ENCODE measurements at places on chromosomes 3 and 15. TPM values are rescaled to one million over a fixed set of nuclear protein-coding genes. Genes with fewer than 3 reads are reported as not detected.

DNA sequence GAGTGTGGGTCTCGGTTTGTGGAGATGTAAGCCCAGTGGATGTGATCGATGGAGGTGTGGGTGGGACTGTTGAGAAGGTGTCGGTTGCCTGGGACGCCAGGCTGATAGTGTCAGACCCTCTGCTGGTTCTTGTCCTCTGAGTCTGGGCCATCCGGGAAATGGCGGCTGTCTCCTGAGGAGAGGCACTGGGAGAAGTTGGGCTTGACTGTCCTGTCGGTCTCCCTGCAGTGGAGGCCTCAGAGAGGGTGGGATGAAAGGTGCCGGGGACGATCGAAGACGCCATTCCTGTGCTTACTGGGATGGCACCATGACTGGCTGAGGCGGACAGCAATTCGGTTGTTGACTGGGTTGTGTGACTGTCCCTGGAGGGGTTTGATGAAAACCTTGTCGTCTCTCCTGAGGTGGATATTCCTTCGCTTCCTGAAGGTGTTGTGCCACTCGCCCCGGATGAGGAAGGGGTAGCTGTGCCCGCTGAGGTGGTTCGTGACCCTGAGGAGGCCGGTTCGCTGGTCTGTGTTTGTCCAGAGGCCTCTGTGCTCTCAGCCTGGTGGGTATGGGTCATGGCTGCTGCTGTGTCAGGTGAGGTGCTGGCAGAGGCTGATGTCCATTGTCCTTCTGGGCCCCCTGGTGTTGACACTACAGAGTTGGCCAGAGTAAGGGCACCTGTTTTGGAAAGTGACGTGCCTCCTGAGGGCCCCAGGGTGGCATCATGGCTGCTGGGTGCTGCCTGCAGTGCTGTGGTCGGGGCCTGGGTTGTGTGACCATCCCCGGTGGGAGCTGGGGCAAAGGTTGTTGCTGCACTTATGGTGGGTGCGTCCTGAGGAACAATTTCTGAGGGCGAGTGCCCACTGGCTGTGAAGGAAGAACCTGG, 22.8 kb downstream of the MUC4 start:
- no peak overlapping the region for H3K4me3 ChIP-seq
- H3K4me1 ChIP-seq, result no peaks in the 10 kb centered on the region
- H3K36me3 ChIP-seq, result no peaks in the 10 kb centered on the region

DNA sequence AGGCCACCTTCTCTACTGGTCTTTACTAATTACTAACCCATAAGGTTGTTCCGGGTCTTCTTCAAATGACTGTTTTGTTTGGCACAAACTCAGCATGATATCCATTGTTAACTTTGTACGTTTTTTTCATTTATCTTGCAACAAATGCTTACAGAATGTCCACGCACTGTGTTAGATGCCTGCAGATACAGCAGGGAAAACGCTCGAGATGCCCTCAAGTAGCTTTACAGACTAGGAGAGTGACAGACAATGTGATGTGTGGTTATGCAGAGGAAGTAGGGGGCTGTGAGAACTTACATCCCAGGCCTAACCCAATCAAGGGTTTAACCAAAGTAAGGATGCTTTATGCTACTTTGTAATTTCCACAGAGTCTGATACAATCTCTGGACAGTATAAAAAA, 949 bp upstream of the RFC4 start:
- H3K27me3 ChIP-seq, result no peaks in the 10 kb centered on the region
- peaks cover 2% of the 10 kb centered on the region for H3K36me3 ChIP-seq
- H3K4me3 ChIP-seq, result no peak overlapping the region

DNA sequence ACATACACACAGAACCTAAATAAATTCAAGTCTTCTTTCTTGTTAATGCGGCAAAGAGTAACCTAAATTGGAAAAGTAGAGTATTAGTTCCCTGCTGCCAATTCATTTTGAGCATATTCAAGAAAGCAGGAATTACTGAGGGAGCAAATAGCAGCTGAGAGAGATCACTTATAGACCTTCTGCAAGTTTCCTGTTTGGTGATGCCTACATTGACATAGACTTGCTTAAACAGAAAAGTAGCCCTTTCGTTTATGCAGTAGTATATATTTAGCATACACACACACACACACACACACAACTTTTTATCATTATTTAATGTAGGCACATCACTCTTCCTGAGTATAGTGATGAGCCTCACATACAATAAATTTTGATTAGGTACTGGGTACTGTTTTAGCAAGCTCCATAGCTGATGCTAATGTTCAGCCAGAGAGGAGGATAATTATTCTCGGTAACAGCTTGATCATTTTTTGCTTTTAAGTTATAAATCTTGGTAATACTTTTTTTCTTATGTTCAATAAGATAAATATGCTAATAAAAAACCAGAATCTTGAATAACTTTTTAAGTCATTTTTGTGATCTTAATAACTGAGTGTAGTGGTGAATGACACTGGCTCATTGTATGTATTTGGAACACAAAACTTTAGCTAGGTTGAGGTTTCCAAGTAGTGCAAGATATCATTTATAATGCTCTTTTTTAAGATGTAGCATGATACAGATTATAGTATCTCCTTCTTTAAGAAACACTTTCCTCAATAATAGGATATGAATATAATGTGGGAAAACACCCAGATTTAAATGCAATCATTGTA, 174.7 kb downstream of the MBNL1 start:
- no peaks in the 10 kb centered on the region for H3K27me3 ChIP-seq
- peaks cover 3% of the 10 kb centered on the region for H3K36me3 ChIP-seq
- DNase-seq, result no peak
- peaks cover 6% of the 10 kb centered on the region for H3K4me1 ChIP-seq

DNA sequence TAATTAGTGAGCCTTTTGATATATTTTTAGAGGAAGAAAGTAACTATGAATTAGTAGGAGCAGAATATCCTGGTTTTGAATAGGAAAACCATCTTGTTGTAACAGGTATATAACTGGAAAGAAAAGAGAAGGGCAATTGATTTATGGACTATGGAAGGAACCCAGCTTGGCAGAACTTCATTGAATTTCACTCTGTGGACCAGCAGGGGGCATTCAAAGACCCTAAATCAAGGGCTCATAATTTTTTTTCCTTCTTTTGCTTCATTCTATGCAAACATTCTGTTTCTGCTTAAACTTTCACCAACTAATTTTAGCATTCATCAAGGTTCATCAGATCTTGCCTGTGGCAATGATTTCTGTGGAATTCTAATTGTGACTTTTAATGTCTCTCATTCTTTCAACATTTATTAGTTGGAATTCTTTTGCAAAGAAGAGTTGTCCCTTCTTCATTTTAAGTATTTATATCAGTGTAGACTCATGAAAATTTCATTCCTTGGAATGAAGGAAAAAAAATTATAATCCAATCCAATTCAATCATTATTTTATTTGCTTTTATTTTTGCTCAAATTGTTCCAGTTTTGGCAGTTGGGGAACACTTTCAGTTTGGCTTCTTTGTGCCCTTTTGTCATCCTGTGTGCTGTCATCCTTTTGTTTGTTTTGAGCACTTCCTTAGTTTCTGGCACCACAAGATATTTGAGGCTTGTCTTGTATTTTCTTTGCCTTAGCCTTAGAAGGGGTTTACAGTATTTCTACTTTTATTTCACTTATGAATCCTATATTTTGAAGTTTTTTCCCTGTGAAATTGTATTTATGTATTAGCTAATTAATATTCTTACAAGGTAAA, 30.4 kb downstream of the NXPE3 start:
- no peaks in the 10 kb centered on the region for H3K27me3 ChIP-seq
- peak; percentile 65 for DNase-seq
- peaks cover 2% of the 10 kb centered on the region for H3K4me1 ChIP-seq
- H3K36me3 ChIP-seq, result no peaks in the 10 kb centered on the region

Gene KBTBD8
- 2.3 TPM for total RNA-seq

DNA sequence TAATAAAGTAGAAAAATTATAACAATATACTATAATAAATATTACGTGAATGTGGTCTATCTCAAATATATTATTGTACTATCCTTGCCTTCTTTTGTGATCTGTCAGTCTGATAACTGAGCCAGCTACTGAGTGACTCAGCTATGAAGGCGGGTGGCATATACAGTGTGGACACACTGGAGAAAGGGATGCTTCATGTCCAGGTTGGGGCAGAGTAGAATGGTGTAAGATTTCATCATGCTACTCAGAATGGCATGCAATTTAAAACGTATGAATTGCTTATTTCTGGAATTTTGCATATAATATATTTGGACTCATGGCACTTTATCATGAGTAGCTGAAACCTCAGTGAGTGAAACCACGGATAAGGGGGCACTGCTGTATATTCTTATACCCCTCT, 172.9 kb upstream of the TBC1D5 start:
- no peaks in the 10 kb centered on the region for H3K36me3 ChIP-seq
- H3K4me3 ChIP-seq, result no peak overlapping the region
- no peaks in the 10 kb centered on the region for H3K27me3 ChIP-seq
- H3K4me1 ChIP-seq, result no peaks in the 10 kb centered on the region
- no peak overlapping the region for H3K27ac ChIP-seq
- no peak for DNase-seq

- no peak overlapping the region for H3K4me3 ChIP-seq
- H3K27me3 ChIP-seq, result no peaks in the 10 kb centered on the region
- peak; percentile 19 for DNase-seq
- H3K27ac ChIP-seq, result no peak overlapping the region
- H3K36me3 ChIP-seq, result no peaks in the 10 kb centered on the region
These were observed 299.5 kb upstream of the KCNMB2 start for GRCh38 chr3:178236555-178237277.
